ENCODE measurements at places on chromosomes 4 and X.

DNA sequence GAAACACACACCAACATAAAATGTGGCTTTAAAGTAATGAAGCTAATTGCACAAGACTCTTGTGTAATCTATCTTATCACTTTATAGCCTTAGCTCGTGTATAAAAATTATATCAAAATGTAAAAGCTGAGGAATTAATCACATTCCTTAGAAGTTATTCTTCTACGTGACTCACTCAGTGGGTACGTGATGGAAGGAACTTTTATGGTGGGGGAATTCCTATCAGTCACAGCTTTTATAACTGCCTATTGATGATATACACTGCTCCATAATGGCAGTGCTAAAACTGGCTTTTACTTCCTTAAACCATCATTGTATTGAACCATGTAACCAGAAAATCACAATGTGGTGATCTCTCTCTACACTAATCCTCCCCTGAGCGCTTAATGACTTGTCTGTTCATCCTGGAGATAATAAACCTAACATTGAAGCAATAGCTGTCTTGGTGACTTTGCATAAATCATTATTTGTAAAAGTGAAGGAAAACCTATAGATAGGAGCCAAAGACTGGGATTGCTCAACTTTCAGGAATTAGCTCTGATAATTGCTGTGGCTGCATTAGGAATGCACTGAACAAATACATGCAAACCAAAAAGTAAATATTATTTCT, 276.7 kb downstream of the GBA3 start:
- DNase-seq = no peak

DNA sequence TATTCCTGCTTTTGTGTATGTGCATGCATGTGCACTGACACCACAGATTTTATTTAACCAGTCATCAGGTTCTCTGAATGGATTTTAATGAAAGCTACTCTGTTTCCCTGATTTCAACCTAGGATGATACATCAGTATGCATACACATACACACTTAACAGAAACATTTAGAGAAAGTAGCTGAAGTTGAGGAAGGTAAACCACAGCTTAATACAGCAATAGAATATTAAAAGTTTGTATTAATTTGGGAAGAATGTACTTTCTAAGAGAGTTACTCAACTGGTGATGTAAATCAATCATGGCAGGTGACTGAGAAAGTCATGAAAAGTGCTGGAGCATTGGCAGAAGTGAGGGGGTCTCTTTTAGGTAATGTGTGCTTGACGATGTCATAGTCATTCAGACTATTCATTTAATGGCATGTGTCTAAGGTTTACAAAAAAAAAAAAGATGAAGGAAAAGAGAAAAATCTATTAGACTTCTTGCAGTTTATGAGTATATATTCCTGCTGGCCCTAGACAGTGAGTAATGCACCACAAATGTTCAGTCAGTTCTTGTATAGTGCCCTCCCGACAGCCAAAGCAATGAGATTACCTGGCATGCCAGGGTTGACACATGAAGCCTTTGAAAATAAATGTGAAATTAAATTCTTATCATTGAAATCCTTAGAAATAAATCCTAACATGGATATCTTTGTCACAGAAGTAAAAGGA, 187.6 kb downstream of the RAPGEF2 start:
- no peak for DNase-seq

DNA sequence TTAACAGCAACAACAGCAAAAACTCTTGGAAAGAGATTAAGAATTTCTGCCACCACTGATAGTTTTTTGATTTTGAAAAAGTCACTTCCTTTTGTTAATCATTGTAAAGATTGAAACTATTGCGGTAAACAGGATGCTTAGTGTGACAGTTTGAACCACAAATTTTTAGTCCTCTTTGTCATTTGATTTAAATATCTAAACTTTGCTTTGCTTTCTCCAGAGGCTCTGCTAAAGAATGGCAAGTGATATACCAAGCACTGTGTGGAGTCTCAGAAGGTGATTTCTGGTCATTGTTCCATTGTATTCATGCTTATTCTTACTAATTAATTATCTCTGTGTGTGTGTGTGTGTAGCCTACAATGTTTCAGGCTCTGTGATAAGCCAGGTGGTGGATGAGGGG, 155.6 kb downstream of the BMPR1B start:
- DNase-seq = no peak

GRCh38 chr4:89156174-89156914, 45.0 kb downstream of the TIGD2 start:
- no peak for DNase-seq

- no peak for DNase-seq
Measured at GRCh38 chr4:174592256-174592984, 70.1 kb upstream of the HPGD start.

DNA sequence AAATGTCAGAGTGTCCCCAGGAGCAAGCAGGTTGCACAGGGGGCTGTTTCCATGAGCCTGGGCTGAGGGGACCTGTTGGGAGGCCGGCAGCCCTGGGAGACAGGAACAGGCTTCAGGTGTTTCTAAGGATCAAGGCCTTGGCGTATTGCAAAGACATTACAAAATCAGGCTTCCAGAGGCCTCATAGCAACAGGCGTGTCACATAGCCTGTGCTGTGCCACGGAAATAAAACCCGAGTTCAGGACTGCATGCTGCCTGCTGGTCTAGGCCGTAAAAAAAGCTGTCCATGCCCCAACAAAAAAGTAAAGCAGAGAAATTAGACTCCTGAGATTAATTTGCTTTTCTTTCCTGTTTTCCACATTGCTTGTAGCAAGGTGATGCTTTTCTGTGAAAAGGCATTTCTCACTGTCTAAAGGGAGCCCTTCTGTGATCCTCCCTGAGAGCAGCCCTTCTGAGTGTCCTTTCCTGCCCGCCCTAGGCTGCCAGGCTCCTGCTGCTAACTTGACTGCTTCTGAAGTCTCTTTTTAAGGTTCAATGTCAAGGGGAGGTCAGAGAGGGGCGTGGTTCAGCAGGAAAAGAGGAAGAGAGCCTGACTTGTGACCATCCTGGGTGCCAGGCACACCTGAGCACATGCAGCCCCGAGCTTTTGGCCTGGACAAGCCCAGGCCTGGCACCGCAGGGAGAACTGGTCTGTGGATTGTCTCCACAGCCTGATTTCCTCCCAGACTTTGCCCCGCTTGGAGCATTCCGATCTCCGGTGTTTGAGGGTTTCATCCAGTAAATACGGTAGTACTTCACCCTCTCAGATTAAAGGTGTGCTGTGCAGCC, 21.3 kb downstream of the SHROOM2 start:
- no peak for DNase-seq

DNA sequence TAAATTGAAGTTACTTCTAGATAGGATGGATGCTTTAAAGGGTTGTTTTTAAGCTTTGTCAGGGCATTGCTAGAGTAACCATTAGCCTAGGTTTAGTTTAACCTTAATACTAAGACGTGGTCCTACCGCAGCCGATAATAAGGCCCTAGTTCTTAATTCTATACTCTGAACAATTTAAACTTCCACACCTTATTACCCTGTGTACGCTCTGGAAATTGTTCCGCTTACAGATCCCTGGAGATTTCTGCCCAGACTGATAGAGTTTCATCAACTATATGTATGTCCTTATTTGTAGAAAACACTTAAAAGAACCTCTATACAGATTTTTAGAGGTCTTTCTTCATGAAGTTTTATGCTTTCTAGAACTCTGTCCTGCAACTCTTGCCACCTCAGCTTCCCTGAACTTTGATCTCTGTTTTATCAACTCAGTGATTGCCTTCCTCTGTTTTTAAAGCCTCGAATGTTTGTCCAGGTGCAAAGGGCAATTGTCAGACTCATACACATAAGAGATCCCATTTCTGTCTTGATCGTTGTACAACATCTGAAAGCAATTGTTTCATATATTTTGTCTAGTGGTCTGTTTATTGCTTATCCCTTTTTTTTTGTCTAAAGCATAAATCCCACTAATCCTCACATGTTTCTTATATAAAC, 71.1 kb upstream of the VCX start:
- no peak for DNase-seq

DNA sequence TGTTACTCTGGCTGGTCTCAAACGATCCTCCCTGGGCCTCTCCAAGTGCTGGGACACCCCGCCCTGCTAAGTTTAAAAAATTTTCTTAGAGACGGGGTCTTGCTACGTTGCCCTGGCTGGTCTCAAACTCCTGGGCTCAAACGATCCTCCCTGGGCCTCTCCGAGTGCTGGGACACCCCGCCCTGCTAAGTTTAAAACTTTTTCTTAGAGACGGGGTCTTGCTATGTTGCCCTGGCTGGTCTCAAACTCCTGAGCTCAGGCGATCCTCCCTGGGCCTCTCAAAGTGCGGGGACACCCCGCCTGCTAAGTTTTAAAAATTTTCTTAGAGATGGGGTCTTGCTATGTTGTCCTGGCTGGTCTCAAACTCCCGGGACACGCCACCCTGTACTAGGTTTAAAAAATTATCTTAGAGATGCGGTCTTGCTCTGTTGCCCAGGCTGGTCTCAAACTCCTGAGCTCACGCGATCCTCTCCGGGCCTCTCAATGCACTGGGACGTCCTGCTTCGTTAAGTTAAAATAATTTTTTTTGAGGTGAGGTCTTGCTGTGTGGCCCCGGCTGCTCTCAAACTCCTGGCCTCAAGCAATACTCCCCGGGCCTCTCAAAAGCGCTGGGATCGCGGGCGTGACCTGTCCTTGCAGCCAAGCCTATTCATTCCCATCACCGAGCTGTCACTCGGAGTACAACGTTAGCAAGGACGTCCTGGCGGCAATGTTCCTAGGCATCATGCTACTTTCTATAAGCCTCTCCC, 1.1 kb downstream of the SLC25A6 start:
- DNase-seq = no peak

GRCh38 chr4:15495621-15496020, 25.9 kb downstream of the CC2D2A start:
- no peak for DNase-seq

DNA sequence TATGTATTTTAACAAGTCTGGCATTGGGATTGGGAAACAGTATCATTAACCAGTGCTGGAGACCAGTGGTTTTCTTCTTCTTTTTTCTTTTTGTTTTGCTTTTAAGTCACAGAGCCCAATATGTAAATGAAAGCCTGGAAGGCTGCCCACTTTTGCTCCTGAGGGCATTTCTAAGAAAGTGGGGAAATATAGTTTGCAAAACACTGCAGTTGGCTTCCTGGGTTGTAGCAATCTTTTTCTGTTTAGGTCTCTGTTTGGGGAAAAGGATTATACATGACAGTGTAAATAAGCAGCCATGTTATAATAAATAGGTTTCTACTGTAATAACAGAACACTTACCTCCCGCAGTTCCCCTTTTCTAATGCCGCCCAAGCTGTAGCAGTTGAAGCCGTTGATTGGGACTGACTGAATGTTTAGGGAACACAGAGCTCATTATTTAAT, 105.5 kb downstream of the TMEM164 start:
- no peak for DNase-seq

DNA sequence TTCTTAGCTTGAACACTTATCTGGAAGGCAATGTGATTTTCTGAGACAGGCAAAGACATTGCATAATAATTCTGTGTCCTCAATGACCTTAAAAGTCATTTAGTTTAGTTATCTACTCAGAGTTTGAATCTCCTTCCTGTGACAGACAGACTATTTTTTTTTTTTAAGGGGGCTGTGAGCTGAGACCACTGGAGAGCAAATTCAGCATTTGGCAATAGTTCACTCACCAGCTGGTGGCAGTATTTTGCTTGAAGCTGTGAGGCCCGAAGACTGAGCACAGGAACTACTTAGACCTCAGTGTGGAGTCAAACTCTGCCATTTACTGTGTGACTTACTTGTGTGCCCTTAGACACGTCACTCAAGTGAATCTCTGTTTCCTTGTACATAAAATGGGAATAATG, 22.9 kb upstream of the CPE start:
- DNase-seq = peak; percentile 13

DNA sequence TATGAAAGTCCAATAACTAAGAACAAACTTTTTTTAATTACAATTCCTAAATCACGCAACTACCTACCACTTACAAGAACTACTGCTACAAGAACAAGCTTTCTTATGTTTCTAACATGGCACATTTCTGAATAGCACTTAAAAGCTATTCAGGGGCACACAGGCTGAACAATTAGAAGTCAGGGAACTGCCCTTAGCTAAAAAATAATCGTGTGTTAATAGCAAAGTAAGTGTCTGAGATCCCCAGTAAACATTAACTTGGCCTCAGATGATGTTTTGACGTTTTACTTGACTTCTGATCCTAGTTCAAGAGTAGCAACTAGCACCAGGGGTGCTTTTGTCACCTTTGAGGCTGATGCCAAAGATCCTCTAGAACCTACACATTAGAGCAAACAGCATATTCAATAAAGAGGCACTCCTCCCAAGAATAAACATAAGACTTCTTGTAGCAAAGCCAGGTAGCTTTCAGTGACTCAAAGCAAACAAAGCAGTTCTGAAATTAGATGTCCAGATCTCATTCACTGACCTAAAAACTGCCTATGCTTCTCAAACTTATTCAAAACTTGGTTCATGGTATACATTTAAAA, 16.2 kb downstream of the SPOCK3 start:
- no peak for DNase-seq

DNA sequence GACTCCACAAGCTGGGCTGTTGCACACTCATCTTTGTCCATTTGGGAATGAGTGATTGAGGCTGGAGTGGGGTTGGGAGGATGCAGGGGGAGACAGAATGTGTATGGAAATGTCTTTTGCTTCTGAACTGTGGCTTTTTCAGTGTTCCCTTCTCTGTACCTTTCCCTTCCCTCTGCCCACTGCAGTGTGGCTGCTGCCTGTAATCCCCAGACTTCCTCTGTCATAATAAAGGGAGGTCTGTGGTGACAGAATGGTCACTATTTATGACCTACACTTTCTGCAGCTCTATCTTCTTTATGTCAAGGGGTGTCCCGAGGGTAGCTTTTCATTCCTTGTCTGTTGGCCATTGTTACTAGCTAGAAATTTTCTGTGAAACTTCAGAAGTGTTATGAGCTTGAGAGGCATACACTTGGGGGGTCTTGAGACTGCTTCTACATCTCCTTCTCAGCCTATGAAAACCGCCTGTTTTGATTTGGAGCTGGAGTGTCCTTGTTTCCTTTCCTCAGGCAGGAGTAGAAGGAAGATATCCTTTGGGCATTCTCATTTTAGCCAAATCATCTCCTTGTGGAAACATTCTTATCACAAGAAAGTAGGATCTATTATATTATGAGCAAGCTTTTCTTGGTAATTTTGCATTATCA, 63.0 kb downstream of the ANK2 start:
- no peak for DNase-seq

DNA sequence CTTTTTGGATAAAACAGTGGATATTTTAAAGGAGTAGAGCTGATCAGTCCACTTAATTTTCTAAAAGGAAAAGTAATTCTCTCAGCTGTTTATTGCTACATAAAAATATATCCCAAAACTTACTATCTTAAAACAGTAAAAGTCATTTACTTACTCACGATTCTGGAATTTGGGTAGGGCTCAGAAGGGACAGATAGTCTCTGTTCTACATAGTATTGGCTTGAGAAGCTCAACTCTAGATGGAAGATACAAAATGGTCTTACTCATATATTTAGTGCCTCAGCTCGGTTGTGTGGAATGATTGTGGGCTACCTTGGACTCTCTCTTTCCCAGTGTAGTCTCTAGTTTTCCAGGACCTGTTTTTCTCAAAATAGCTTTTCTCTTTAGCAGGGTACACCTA, 691.5 kb upstream of the POU3F4 start:
- no peak for DNase-seq

- no peak for DNase-seq
Measured at GRCh38 chrX:15913146-15913545, 58.5 kb upstream of the AP1S2 start.

GRCh38 chrX:110509755-110510532, 151.3 kb downstream of the RTL9 start:
- no peak for DNase-seq

Measured in C1 segment of cervical spinal cord (tissue), 14 donors.